ENCODE measurements at places on chromosomes 13 and 19. TPM values are rescaled to one million over a fixed set of nuclear protein-coding genes. Genes with fewer than 3 reads are reported as not detected.

ADM5 gene
- polyA plus RNA-seq, result 0.67 TPM

DNA sequence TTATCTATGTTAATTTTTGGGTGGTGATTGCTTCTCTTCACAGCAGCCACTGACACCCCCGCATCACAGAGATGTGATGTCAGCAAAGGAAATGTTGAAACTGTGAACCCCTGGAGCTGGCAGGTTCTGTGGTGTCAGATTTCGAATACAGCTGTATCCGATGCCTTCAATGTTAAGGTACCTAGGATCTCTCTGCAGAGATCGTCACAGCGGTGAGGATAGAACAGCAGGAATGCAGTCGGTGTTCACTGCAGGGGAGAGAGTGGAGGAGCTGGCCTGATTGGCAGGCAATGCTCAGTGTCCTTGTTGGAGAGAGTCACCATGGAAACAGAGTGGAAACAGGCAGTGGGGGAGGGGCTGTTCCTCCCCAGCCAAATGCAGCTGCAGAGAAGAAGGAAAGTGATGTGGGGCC is 79.5 kb upstream of the ZNF835 start:
- DNase-seq, result peak; percentile 50

GRCh38 chr13:59442461-59442860 is 721.3 kb downstream of the DIAPH3 start:
- DNase-seq, result no peak

- no peak for DNase-seq
Observed at GRCh38 chr13:108305655-108306054, 36.1 kb downstream of the TNFSF13B start.

All from right renal cortex interstitium (tissue), 3 donors.